ENCODE measurements at places on chromosomes 5 and 9. TPM values are rescaled to one million over a fixed set of nuclear protein-coding genes. Genes with fewer than 3 reads are reported as not detected.

Gene SPINK13
- total RNA-seq, result not detected

Gene NTNG2
- 7.7 TPM for total RNA-seq

- no peak for DNase-seq
These were observed 587.9 kb downstream of the MTRR start for GRCh38 chr5:8456846-8457186.

DNA sequence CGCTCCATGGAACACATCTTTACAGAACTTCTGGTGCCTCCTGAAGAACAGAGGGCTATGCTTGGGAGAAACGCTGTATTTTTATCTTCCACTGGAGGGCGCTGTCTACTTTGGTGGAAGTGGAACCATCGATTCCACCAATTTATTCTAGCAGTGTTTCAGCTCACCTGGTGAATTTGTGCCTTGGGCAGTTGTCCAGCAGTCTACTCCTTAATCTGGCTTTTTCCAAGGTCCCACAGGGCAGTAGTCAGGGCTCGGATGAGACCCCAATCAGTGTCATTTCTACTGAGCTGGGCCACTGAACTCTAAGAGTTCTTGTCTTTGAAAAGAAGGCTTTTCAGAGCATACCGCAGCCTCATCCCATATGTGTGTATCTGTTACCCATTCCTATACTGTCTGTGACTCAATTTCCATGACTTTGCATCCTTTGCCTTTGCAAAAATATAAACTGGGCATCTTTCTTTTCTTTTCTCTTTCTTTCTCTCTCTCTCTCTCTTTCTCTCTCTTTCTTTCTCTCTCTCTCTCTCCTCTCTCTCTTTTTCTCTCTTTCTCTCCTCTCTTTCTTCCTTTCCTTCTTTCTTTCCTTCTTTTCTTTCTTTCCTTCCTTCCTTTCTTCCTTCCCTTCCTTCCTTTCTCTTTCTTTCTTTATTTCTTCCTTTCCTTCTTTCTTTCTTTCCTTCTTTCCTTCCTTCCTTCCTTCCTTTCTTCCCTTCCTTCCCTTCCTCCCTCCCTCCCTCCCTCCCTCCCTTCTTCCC lies 138.4 kb upstream of the ZNF618 start:
- DNase-seq, result no peak

Gene CMBL
- 31.2 TPM for total RNA-seq

DNA sequence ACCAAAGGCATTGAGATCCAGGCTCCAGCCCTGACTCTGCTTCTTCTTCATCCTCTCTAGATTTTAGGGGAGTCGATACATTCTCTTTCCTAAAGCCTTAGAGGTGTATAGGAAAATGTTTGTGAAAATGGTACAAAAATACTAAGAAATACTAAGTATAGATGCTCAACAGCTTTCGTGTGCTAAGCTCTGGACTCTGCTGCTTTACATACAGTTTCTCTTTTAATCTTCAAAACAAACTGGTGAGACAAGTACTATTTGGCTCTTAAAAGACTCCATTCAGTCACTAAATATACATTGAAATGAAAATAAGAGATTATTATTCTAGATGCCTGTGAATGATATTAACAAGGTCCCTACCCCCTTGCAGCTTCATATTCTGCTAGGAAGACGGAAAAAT lies 174.5 kb upstream of the TRPM3 start:
- DNase-seq, result no peak

Gene POU5F2
- 0.73 TPM for total RNA-seq

Gene SPATA31E1
- not detected for total RNA-seq

DNA sequence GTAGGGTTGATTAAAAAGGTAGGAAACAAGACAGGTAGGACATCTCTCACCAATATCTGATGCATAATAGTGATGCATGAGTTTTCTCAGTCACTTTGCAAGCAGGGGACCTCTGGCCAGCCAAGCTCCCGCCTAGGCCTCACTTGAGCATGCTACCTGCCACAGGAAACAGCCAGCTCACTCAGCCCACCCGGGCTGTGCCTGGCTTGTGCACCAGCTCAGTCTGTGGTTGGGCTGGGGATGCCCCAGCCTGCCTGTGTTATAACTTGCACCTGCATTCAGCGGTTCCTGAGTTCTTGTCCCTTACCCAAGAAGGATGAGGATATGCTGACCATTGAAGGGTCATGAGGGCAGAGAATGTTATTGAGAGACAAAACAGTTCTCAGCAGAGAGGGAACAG lies 172.8 kb upstream of the PLCXD3 start:
- DNase-seq, result no peak

Measured in cardiac septum (tissue), 1 donor.